ENCODE measurements at places on chromosomes 16 and 17.

- no peak for DNase-seq
These were observed 25.8 kb downstream of the ZNRF1 start for GRCh38 chr16:75024594-75024993.

DNA sequence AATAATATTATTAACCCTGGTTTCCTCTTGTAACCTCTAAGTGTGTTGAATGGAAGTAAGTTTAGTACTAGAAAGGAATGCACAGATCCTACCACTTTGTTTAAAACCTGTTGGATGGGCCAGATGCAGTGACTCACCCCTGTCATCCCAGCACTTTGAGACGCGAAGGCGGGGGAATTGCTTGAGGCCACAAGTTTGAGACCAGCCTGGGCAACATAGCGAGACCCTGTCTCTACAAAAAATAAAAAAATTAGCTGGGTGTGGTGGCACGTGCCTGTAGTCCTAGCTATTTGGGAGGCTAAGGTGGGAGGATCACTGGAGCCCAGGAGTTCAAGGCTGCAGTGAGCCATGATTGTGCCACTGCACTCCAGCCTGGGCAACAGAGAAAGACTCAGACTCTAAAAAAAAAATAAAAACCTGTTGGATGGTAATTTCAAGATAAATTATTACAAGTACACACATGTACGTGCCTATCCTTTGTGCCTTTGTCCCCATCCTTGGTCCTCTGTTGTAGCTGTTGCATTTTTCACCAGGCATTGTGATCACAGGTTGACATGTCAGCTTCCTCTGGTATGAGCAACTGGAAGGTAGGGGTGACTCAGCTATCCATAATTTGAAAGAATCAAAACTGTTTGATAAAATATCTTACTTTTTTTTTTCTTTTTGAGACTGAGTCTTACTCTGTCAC, 30.7 kb upstream of the METTL9 start:
- no peak for DNase-seq

DNA sequence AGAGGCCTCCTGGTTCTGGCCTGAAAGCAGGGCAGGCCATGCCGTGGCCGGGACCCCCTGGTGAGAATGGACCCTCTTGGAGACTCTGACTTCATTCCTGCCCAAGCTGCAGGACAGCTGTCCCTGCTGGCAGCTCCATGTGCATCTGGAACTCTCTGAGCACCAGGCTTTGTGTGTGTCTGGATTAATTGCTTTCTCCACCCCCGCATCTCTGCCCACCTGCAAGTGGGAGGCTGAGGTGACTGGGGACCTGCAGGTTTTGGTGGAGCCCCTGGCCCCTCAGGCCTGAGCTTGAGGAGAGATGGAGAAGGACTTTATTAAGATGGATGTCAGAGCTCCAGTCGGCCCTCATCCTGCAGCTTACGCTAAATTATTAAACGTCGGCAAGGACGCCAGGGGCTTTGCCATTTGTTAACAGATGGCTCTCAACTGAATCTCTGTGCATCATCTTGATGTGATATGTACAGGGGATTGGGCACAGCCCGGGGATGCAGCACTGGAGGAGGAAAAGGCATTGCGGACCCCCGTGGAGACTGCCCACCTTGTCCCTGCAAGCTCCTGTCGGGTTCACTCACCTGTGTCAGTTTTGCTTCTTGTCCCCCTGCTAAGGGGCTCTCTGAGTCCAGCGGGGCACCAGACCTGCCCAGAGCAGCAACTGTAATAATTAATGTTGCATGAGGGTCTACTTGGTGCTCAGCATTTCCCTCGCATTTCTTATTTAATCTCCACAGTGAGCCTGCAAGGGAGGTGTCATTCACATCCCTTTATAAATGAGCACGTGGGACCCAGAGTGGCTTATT, 154.1 kb upstream of the RPL38 start:
- no peak for DNase-seq

DNA sequence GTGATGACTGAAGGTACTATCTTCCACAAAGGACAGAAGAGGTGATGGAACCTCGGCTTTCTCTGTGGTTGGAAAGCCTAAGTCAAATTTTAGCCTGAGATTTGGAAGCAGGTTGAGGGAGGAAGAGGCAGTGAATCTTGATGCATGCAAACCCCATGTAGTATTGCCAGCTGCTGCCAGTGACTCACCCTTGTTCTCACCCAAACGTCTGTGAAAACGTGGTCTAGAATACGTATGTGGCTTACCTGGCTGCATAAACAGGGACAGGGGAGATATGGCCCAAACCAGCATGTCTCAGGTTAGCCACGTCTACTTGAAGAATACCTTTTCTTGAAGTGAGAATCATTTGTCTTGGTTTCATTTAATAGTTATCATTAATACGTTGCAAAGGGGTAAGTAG, 438.0 kb upstream of the MAF start:
- DNase-seq = no peak

GRCh38 chr16:29182501-29182900, 197.6 kb downstream of the LAT start:
- DNase-seq = no peak

GRCh38 chr17:64138441-64138840, 8.5 kb upstream of the ERN1 start:
- DNase-seq = no peak

- no peak for DNase-seq
These were observed 674.9 kb upstream of the C16orf82 start for GRCh38 chr16:26391833-26392232.
